ENCODE measurements at places on chromosomes 6 and 20.

- DNase-seq, result no peak
These were observed 14.9 kb upstream of the ZNF451 start for GRCh38 chr6:57075092-57075491.

- no peak for DNase-seq
These were observed 34.2 kb upstream of the KCNK5 start for GRCh38 chr6:39263303-39264037.

DNA sequence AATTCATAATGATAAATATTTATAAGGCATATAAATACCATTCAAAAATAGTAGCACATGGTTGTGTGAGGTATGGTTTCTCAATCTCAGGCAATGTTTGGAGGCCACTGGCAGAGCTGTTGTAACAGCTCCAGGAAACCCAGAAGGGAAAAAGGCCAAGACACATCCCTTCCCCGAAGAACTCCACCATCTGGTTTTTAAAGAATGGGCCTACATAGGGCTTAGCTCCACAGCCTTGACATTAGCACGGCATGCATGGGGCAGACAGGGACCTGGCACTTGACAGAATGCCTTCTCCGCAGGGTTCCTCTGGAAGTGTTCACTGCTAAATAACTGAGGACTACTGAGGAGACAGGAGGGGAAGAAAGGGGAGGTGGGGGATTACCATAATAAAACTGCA is 16.1 kb upstream of the FOXO3 start:
- DNase-seq, result no peak

GRCh38 chr20:11389186-11389585 is 528.5 kb upstream of the BTBD3 start:
- no peak for DNase-seq

DNA sequence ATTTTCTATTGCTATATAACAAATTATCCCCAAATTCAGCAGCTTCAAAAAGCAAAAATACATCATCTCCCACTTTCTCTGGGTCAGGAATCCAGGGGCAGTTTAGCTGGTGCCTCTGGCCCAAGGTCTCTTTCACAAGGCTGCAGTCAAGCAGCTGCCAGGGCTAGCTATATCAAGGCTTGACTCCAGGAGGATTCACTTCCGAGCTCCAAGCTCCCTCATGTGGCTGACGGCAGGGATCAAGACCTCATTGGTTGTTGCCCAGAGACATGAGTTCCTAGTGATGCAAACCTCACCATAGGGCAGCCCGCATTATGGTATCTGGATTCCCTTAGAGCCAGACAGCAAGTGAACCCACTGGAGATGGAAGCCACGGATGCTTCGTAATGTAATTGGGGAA is 1.3 kb upstream of the VNN1 start:
- DNase-seq, result no peak

DNA sequence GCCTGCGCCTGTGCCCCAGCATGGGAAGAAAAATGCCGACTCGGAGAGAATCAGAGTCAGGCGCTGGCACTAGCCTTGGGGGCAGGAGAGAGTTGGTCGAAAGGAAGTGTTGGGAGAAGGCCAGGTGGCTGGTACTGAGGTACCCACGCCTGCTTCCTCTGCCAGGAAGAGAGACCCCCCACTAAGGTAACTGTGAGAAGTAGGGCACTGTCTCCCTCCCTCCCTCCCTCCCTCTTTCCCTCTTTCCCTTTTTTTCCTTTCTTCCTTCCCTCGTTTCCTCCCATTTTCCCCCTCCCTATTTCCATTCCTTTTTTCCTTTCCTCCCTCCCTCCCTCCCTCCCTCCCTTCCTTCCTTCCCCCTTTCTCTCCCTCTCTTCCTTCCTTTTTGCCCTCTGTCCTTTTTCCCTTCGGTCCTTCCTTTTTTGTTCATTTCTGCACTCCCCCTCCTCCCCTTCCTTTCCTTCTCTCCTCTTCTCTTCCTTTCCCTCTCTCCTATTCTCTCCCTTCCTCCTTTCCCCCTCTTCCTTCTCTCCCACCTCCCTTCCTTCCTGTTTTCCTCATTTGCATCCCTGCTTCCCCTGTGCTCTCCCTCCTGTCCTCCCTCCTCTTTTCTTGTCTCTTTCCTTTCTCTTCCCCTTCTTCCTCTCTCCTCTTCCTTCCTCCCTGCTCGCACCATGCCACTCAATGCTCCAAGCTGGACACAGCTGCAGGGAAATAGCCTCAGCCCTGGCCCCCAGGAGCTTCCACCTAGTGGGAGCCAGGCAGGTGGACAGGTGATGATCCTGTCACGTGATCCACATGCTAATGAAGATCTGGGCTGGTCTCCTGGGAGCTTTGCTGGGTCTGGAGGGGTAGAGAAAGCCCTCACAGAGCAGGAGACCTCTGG is 148.0 kb downstream of the DHX35 start:
- no peak for DNase-seq

DNA sequence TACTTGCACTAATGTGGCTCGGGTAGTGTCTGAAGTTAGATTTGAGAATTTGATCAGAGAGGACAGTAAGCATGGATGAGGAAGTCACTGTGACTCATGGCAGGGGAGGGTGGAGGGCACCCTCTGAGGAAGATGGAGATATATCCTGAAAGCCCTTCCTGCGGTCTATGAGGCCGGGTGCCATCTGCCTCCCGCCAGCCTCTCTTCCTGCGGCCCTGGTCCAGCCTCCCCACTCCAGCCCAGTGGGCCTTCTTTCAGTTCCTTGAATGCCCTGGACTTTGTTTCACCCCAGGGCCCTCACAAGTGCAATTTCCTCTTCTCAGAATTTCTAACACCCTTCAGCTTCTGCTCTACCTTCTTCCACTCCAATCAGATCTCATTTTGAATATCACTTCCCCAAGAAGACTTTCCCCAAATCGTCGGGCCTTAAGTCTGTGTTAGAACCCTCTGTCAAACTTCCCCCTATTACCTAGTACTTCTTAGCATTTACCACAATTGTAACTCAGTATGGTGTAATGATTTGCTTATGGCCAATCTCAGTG is 20.2 kb upstream of the TNFAIP3 start:
- DNase-seq, result no peak

GRCh38 chr20:4263036-4263435 is 247.7 kb upstream of the RNF24 start:
- DNase-seq, result no peak

GRCh38 chr6:150272264-150272975 is 96.4 kb upstream of the IYD start:
- no peak for DNase-seq

Measured in activated T-cell treated with anti-CD3 and anti-CD28 coated beads, Interleukin-2, amount 50 U/mL, for 1 hour (primary cell).